ENCODE measurements at places on chromosomes 1 and 21.

- no peak for DNase-seq
These were observed 5.1 kb downstream of the CA14 start for GRCh38 chr1:150262388-150263320.

- DNase-seq, result no peak
These were observed 647 bp downstream of the TSEN15 start for GRCh38 chr1:184052194-184052559.

DNA sequence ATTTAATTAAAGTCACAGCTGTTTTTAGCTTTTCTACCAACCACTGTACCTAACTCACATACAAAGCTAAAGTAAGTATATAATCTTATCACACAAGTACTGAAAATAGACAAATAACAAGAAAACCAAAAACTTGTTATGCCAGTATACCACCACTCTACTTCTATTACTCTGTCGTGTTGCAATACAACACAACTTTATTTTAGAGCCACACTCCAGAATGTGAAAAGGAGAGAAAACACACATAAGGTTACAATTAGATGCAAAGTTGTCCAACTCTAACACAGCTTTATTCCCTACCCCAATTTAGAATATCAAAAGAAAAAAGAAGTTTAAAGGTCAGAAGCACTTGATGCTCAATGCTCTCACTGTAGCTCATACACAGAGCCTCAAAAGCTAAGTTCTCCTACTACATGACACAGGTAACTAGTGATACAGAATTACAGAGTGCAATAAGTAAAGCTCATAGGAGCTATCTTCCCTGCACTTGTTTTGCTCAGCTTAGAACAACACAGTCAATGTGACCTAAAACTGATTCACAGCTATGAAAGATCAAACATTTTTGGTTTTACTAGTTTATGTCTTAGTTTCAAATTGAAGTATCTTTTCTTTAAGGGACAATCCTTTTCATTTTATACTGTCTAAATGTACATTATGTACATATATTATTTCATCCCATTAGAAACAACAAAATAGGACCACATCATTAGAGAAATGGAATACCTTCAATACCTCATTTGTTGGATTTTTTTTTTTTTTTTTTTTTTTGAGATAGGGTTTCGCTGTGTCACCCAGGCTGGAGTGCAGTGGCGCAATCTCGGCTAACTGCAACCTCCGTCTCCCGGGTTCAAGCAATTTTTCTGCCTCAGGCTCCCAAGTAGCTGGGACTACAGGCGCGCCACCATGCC is 29.2 kb downstream of the EYA3 start:
- no peak for DNase-seq

- DNase-seq, result no peak
These were observed 572 bp downstream of the LPGAT1 start for GRCh38 chr1:211830055-211830327.

GRCh38 chr21:15204140-15204969 is 139.6 kb upstream of the NRIP1 start:
- DNase-seq, result no peak

DNA sequence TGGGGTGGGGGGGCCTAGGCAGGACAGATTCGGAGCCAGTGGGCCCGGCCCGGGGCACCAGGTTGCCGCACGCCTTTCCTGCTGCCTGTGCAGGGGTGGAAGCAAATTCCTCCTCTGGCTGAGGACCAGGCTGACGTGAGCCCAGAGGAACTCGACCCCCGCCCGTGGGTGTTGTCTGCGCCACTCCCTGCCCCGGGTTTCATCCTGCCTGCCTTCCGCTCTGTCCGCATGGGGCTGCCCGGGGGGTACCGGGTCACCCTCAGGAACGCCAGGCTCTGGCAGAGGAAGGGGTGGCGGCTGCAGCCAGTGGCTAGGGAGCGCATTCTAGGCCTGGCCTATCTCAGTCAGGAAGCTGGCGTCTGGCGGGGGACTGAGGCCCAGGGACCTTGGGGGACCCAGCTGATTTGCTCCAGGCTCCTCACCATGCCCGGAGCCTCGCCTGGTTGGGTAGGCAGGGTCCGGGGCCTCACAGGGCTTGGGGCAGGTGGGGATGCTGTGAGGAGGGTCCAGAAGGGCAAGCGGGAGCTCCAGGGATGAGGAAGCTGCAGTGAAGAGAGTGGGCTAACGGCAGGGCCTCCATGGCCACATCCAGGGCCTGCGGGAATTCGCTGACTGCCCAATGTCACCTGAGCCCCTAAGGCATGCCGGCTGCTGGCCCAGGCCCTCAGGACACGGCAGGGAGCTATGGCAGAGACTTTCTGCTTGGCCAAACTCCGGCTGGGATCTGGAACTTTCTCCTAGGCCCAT is 2.4 kb upstream of the IBA57 start:
- no peak for DNase-seq

- DNase-seq, result no peak
These were observed 3.1 kb upstream of the ZBTB8A start for GRCh38 chr1:32536117-32536516.

DNA sequence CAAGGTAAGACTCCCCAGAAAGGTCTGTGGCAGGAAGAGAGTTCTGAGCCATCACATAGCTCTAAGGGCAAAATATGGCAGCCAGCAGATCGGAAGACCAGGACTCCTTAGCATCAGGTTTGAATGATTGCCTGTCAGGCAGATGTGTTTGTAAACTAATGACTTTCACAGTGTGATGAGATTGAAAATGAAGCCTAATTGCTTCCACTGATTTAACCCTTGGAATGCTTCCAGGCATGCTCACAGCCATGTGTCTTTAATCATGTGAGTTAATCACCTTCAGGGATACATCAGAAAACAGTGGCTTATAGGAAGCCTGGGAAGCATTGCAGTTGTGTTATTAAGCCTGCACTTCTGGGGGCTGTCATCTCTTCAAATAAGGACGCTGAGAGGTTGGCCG is 82.8 kb downstream of the LRRC53 start:
- no peak for DNase-seq

GRCh38 chr21:45403133-45403824 is 1.7 kb upstream of the COL18A1 start:
- DNase-seq, result no peak

GRCh38 chr1:109910123-109910962 is at the start of gene CSF1:
Gene CSF1 (plus strand): TSS chr1:109910849. CDS start chr1:109911024, 175 bp downstream.
- DNase-seq, result peak; percentile 40

GRCh38 chr1:7781923-7782495 is 2.1 kb upstream of the PER3 start:
- DNase-seq, result no peak

DNA sequence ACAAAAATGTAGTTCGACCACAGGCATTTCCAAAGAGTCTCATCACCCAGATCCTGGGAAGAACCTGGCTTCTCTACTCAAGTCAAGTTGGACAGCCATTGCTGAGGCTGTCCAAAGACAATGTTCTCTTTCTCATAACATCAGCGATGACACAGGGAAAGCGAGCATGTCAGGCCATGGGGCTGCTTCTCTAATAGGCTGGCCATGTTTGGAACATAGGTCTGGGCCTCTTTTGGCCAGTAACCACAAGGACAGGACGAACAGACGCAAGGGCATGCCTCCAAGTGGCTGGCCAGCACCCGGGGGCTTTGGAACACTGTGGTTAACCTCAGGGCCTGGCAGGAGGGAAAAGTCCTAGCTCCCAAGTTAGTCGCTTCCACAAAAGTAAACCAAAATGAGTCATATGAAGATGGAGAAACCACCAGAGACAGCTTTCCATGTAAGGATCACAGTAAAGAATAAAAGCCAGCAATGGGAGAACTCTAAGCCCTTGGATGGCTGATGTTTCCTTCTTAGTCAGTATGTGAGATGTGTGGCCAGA is 80.6 kb upstream of the SLC44A3 start:
- DNase-seq, result no peak

DNA sequence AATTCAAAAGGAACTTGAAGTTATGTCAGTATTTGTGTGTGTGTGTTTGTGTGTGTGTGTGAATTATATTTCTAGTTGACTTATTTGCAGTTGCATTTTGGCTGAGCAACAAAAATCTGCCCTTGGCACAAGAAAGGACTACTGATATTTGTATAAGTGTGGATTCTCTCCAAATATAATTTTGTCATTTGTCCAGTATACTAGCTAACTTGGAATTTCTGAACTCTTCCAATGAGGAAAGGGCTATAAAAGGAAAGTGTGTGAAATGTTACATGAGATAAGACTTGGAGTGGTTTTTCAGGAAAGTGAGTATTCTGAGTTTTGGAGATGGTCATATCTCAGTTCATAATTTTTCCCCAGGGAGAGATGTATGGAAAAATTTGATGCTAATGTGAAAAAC is 1384.1 kb upstream of the B3GALT2 start:
- DNase-seq, result no peak

- DNase-seq, result peak; percentile 42
These were observed 499.2 kb downstream of the OMA1 start for GRCh38 chr1:58047265-58047858.

DNA sequence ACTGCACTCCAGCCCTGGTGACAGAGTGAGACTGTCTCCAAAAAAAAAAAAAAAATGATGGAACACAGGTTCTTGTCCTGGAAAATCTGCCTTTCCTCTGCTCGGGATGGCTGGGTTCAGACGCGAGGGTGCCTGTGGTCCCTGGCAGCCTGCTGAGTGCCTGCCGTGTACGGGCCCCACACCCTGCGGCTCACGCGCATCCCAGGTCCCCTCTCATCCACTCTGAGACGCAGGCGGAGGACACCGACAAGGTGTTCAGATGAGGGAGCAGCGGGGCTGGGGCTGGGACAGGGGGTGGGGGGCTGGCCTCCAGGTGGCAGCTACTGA is 4.3 kb upstream of the ANKRD65 start:
- no peak for DNase-seq

GRCh38 chr1:59128239-59128736 is 168.6 kb upstream of the FGGY start:
- no peak for DNase-seq

- no peak for DNase-seq
These were observed 8.3 kb downstream of the ENAH start for GRCh38 chr1:225644666-225645065.

GRCh38 chr1:184520336-184520735 is 133.5 kb downstream of the C1orf21 start:
- DNase-seq, result no peak

- DNase-seq, result no peak
These were observed 8.7 kb downstream of the SLX9 start for GRCh38 chr21:44948426-44949120.

DNA sequence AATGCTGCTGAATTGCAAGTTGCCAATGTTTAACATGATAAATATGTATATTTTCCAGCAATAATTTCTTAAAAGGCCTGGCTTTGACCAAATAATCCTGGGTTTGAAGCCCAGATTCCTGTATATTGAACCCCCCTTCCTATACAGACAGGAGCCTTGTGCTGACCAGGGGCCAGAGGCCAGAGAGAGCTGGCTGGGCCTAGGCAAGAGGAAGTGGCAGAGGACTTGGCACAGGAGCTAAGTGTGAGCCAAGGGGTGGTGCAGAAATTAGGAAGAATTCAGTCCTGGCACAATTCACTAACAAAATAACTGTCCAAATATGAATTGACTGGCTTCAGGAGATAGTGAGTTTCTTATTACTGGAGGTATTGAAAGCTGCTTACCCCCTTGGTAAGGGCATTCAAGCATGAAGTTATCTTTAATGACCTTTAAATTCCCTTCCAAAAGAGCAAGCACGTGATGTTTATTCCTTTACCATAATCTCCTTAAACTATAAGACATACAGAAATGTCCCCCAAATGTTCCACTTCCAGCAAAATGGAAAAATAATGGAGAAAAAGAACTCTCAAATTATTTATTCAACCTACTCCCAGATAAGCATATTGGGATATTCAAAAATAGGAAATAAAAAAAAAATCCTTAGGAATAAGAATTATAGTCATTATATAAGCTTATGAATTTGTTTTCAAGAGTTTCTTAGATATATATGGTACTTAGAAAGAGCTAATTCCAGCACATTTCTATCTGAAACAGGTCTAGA is 26.6 kb downstream of the NIBAN1 start:
- no peak for DNase-seq

DNA sequence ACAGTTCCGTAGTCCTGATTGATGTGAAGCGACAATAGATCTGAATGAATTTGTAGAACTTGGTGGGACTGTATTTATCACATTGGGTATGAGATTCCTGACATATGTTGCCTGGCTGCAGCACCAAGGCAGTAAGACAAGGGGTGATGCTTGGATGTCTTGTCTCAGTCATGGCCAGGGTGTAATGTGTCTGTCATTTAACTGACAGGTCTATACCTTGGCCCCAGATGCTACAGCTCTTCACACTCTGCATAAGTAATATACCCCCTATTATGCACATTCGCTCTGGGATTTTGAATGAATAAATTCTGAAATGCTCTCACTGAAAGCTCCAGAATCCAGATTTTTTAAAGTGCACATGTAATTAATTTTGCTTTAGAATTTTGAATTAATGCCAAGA is 47.3 kb downstream of the NTNG1 start:
- no peak for DNase-seq

- DNase-seq, result peak; percentile 43
These were observed 5.4 kb downstream of the OLFML3 start for GRCh38 chr1:113984710-113985109.

GRCh38 chr1:185850366-185850765 is 116.2 kb downstream of the HMCN1 start:
- no peak for DNase-seq

GRCh38 chr1:50157306-50157941 is 48.7 kb downstream of the ELAVL4 start:
- DNase-seq, result no peak

- no peak for DNase-seq
These were observed 281.3 kb downstream of the VAV3 start for GRCh38 chr1:107683683-107684082.

DNA sequence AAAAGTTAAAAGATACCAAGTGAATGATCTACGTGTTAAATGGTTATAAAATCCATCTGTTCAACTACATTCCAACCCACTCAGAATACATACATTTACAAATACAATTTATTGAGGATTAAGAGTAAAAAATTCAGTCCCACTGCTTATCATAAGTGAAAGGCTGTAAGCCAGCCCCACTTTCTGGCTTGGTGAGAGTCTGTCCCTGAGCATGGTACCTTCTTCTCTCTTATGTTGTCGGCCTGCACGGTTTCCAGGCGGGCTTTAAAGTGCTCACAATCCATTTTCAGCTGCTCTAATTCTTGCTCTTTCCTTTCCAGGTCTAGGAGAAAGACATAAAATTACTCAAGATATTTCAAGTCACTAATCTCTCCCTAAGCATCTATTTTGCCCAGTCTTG is 15.2 kb downstream of the HSF2BP start:
- DNase-seq, result no peak

DNA sequence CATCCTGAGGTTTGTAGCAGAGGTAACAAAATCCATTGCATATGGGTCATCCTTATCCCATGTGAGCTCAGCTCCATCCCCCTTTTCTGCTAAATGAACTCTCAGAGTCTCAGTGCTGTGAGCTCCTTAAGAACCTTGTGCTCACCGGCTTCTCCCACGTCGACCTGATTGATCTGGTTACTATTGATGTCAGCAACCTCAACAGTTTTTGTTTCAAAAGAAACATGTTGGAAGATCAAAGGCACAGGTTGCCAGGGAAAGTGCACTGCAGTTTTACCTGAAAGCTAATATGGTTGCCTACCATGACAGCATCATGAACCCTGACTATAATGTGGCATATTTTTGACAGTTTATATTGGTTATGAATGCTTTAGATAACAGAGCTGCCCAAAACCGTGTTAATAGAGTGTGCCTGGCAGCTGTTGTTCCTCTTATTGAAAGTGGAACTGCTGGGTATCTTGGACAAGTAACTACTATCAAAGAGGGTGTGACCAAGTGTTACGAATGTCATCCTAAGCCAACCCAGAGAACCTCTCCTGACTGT is 131.4 kb downstream of the HS2ST1 start:
- no peak for DNase-seq

Measured in endothelial cell (in vitro differentiated cells).